ENCODE measurements at places on chromosomes 3 and 15. TPM values are rescaled to one million over a fixed set of nuclear protein-coding genes. Genes with fewer than 3 reads are reported as not detected.

GRCh38 chr15:31733424-31733823 lies 296.9 kb upstream of the CHRNA7 start:
- no peak for DNase-seq

The PLA2G4B gene
- total RNA-seq, result 10.7 TPM

DNA sequence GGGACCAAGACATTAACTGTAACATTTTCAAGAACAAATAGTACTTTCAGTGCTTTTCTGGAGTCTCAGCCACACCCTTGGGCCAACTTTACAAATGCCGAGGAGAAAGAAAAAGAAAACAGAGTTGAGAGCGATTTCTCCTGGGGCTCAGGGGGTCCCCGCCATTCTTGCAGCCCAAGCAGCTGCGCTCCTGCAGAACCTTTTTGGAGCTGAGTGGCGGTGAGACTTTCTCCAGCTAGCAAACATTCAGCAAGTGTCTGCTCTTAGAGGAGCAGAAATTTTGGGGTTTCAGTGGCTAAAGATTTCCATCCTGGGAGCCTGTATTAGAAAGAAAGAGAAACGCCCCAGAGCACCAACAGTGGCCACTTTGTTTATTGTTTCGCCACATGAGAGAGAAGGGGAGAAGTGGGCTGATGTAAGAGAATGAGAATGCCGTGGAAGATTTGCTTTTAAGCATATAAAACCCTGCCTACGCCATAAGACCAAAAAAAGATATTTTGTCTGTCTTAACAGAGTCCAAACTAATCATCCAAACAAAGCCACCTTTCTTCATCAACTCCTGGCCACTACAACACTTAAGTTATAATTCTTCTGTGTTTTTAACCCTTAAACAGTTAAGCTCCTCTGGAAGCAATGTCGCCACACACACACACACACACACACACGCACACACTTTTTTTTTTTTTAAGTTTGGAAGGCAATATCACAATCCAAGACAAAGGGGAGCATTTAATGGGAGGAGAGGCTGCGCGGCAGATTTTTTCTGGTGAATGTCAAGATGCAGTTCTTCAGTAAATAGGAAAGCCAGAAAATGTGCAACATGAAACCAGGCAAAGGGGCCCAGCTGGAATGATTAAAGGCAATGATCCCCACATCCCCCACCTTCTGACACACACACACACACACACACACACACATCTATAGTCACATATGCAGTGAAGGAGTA lies 19.2 kb downstream of the EID1 start:
- DNase-seq, result peak; percentile 88

DNA sequence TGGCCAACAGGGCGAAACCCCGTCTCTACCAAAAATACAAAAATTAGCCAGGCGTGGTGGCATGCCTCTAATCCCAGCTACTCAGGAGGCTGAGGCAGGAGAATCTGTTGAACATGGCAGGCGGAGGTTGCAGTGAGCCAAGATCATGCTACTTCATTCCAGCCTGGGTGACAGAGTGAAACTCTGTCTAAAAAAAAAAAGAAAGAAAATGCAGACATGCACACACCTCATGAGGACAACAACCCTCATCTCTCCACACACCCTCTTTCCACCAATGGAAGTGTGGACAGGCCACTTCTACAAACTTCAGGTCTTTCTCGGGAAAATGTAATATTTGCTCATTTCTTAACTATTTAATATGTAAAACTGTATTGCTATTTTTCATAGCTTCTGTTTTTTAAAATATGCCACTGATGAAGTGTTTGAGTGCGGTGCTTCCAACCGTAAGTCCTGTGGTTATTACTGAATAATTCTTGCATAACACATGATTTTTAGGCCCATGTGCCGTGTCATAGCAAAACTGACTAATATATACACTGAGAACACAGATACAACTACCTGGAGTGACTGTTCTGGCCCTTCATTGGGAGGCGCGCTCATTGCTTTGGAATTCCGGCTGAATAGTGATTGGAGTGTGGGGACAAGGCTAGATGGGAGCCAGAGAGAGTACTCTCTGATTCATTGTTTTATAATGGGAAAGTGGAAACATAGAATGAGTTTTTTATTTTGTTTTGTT lies 23.1 kb downstream of the LRRC31 start:
- no peak for DNase-seq

The HRH1 gene
- 9.6 TPM for total RNA-seq

- peak; percentile 33 for DNase-seq
These were observed 167.0 kb downstream of the TLE3 start for GRCh38 chr15:69930754-69931153.

- DNase-seq, result no peak
These were observed 6.3 kb upstream of the GALNT15 start for GRCh38 chr3:16168211-16168610.

DNA sequence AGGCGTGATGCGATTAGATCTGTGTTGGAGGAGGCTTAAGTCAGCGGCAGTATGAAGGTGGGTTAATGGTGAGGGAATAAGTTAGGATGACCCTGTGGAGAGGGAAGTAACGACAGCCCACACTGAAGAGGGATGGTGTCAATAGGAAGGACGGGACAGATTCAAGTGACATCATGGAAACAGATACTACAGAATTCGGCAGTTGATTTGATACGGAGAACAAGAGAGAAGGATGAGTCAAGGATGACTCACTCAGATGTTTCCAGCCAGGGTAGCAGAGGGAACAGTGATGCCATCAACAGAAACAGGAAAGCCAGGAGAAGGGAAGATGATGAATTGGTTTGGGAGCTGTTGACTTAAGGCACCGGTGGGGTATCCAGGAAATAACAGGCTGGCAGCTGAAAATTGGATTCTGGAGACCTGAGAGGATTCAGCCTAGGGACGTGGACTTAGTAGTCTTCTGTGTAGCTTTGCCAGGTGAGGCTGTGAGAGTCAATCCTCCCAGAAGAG lies 38.0 kb downstream of the SHC4 start:
- DNase-seq, result no peak

DNA sequence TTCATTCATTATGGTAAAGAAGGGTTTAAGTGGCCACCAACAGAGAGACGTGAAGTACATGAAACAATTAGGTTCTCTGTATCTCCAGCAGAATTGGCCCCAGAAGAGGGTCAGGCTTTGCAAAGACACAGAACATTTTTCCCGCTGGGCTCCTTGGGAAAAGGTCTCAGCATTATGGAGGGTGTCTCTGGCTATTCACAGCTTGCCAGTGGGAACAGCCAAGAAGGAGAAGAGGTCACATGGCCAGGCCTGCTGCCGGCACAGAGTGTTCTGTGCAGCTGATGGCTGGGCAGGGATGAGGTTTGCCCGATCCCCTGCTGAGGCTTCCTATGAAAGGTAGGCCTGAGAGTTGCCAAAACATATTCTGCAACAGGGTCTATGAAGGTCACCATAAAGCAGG lies 77.8 kb upstream of the LPP start:
- no peak for DNase-seq

DNA sequence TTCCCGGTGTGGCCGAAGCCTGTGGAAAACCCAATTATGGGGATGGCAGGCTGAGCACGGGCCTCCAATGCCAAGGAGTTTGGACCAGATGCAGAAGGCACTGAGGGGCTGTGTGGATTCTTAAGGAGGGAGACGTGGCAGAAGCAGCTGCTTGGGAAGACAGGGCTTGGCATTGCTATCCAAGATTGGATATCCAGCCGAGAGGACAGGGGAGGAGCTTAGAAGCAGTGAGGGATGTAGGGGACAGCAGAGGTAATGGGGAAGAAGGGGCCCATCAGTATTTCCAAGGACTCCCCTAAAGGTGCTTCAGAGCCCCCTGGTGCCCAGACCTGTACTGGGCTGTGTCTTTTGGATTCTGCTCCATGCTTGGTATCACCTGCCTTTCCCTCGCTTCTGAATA lies 112.8 kb upstream of the TLE3 start:
- peak; percentile 13 for DNase-seq

GRCh38 chr3:126538966-126539365 lies 15.0 kb downstream of the CHST13 start:
- DNase-seq, result no peak

DNA sequence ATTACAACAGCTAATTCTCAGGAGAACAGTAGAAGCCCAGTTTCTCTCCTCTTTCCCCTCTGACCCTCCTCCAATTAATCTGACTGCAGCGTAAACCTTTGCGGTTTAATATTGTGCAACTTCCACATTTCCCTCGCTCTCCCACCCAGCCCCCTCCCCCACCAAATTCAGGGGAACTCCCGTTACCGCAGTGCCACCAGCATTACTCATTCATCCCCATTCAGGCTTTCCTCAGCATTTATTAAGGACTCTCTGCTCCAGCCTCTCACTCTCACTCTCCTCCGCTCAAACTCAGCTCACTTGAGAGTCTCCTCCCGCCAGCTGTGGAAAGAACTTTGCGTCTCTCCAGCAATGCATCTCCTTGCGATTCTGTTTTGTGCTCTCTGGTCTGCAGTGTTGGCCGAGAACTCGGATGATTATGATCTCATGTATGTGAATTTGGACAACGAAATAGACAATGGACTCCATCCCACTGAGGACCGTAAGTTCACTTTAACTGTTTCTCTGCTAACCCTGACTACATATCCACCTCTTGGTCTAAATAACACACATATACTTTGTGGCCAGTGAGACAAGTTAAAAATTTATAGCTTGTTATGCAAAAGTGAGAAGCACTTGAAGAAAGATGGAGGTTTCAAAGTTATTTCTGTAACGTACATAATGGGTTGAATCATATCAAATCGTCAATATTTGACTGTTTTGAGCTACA lies at the start of gene PTX3:
Gene PTX3 (plus strand): TSS at position 268 of the 709 bp plus-strand sequence. CDS start 84 bp downstream, at position 352.
- peak; percentile 86 for DNase-seq

GRCh38 chr3:40615918-40616819 lies 91.4 kb downstream of the ZNF621 start:
- peak; percentile 27 for DNase-seq

GRCh38 chr3:58868097-58868779 lies 181.6 kb downstream of the CFAP20DC start:
- no peak for DNase-seq

DNA sequence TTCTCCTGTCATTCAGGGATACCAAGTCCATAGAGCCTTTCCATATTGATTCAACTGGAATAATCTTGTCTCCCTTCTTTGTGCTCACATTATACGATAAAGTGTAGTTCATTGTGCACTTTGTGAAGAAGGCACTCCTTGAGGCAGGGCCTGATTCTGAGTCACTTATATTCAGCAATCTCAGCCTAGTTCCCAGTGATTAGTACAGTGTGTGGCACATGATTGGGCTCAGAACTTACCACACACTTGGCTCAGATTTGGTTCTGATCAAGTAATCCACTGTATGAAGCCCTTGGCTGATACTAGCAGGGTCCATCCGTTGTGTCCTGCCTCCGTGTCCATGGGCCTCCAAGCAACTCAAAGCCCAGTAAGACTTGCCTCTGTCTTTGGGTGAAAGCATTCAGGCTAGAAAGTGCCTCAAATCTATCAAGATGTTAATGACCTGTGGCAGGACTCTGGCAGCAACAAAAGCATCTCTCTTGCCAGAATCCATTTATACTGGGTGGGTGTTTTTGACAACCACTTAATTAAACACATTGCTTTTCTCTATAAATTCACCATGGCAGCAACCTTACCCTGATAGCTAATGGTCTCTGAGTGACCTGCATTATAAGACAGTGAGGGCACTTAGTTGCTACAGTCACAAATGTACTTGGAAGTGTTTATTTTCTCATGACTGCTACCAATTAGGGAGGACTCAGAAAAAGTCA lies 51.3 kb downstream of the TPRG1 start:
- DNase-seq, result no peak

DNA sequence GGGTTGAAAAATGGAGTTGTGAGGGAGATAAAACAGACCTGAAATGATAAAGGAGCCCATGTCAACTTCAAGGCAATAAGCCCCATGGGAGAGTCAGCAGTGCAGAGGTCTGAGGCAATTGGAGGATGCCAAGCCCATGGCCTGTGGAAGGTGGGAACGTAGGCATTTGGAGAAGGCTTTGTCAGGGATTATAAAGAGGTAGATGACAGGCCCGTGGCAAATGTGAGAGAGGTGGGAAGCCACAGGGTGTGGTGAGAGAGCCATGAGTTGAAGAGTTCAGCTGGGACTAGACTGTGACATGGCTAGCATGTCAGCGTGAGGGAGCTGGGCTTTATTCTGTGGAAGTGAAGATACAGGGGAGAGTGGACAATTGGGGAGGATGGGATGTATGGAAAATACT lies 35.4 kb downstream of the MFSD1 start:
- DNase-seq, result no peak

DNA sequence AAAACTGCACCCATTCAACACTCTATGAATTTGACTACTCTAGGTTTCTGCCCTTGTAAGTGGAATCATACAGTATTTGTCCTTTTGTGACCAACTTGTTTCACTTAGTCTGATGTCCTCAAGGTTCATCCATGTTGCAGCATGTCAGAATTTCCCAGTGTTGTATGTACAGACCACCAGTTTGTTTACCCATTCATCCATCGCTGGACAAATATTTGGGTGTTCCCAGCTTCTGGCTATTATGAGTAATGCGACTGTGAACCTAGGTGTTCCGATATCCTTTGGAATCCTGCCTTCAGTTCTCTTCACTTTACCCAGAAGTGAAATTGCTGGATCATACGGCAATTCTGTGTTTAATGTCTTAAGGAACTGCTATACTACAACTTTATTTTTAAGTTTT lies 12.6 kb downstream of the RPL32 start:
- DNase-seq, result no peak

DNA sequence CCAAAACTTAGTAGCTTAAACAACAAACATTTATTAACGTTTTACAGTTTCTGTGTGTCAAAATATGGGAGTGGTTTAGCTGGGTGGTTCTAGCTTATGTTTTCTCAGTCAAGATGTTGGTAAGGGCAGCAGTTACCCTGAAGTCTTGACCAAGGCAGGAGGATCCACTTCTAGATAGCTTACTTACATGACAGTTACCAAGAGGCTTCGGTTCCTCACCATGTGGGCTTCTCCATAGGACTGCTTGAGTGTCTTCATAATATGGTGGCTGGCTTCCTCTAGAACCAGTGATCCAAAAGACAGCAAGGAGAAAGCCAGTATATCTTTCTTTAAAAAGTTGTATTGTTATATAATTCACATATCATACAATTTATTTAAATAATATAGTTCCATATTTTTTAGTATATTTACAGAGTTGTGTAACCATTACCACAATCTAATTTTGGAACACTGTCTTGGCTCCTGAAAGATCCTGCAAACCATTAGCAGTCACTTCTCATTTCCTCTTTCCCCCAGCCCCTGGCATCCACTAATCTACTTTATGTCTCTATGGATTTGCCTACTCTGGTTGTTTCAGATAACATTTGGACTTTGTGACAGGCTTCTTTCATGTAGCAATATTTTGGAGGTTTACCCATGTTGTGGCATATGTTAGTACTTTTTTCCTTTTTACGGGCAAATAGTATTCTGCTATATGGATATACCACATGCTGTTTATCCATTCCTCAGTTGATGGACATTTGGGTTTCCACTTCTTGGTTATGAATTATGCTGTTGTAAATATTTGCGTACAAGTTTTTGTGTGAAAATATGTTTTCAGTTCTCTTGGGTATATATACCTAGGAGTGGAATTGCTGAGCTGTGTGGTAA lies 33.3 kb downstream of the MAPK6 start:
- no peak for DNase-seq

The GOLGA8J gene
- total RNA-seq, result not detected

The UBXN7 gene
- total RNA-seq, result 26.1 TPM

Measured in tongue (tissue), 3 donors.